ENCODE measurements at places on chromosomes 6 and 20.
A peak's percentile ranks its signal among the peaks of the same experiment; 100 is the strongest.

GRCh38 chr20:46735436-46735835 lies 26.0 kb downstream of the SLC2A10 start:
- no peak for DNase-seq

GRCh38 chr6:156564127-156564806 lies 212.9 kb upstream of the ARID1B start:
- peak; percentile 64 for DNase-seq

GRCh38 chr6:152096863-152097496 lies 289.5 kb downstream of the ESR1 start:
- DNase-seq: no peak

DNA sequence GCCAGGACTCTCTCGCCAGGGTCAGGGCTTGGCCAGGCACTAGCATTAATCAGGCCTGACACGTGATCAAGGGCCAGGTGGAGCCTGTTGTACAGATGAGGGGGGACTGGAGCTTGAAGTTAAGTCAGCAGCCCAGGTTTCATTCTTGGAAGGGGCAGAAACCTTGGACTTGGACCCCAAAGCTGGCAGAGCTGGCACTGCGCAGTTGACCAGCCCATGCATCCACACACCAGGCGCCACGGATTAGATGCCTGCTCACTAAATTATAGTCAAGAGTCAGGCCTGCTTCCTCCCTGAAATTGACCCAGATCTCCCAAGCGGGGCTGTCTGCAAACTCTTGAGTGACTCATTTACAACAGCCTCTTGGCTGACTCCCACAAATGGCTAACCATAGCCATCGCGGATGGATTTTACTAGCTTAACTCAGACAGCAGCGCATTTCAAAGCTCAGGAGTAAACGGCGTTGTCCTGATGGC lies 4.1 kb upstream of the TAF4 start:
- no peak for DNase-seq

DNA sequence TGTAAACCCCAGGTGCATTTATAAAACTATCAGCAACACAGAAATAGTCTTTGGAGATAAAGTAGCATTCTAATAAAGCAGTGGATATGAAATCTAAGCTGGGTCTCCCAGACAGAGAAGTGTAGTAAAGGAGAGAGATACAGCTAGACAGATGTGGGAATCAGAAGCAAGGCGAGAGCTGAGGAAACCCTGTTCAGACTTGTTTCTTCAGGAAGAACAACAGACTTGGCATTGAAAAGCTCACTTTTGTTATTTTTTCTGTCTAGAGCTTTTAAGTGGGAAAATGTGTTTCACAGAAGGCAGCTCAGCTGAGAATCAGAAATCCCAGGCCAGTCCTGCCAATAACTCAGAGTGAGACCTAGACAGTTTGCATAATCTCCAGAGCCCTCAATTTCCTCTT lies 52.9 kb downstream of the SLC35B3 start:
- no peak for DNase-seq

GRCh38 chr20:35432430-35432735 lies 5.6 kb downstream of the GDF5 start:
- DNase-seq: no peak

- no peak for DNase-seq
These were observed 217.9 kb downstream of the TBX18 start for GRCh38 chr6:84546427-84546914.

DNA sequence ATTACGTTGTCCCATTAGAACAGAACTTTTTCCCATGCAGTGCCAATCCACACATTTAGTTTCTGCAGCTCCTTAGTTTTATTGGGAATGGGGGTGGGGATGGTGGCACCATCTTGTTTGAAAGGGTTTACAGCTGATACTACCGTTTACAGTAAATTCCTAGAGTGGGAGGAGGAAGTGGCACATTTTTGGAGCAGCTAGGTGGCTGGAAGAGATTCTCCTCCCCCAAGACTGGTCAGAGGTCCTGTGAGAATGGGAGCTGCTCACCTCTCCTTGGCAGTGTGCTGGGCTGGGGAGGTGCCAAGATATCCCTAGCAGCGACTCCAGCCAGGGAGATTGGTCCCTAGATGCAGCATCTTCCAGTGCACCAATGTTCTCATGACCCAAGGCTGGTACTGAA lies 12.4 kb upstream of the CCN6 start:
- DNase-seq: no peak

GRCh38 chr6:53290537-53291510 lies 57.9 kb downstream of the ELOVL5 start:
- no peak for DNase-seq

DNA sequence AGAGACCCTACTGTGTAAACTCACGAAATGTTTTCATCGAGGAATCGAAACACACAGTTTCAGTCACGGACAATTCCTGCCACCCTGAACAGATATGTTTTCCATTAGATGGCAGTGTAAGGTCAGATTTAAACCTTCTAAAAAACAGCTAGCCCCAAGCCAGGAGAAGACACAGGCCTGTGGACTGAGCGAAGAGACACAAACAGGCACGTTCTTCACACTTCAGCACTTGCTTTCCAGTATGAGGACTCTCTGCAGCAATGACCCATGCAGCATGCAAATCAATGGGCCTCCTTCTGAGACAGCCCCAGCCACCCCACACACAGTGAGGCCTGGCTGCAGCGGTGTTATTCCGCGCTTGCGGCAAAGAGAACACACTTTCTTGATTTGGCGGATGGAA lies 31.9 kb downstream of the HUS1B start:
- no peak for DNase-seq

DNA sequence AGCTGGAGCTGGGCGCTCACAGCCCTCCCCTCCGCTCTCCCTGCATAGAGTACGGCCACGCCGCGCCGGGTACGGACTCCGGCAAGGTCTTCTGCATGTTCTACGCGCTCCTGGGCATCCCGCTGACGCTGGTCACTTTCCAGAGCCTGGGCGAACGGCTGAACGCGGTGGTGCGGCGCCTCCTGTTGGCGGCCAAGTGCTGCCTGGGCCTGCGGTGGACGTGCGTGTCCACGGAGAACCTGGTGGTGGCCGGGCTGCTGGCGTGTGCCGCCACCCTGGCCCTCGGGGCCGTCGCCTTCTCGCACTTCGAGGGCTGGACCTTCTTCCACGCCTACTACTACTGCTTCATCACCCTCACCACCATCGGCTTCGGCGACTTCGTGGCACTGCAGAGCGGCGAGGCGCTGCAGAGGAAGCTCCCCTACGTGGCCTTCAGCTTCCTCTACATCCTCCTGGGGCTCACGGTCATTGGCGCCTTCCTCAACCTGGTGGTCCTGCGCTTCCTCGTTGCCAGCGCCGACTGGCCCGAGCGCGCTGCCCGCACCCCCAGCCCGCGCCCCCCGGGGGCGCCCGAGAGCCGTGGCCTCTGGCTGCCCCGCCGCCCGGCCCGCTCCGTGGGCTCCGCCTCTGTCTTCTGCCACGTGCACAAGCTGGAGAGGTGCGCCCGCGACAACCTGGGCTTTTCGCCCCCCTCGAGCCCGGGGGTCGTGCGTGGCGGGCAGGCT lies 4.6 kb downstream of the KCNK15 start:
- DNase-seq: no peak

DNA sequence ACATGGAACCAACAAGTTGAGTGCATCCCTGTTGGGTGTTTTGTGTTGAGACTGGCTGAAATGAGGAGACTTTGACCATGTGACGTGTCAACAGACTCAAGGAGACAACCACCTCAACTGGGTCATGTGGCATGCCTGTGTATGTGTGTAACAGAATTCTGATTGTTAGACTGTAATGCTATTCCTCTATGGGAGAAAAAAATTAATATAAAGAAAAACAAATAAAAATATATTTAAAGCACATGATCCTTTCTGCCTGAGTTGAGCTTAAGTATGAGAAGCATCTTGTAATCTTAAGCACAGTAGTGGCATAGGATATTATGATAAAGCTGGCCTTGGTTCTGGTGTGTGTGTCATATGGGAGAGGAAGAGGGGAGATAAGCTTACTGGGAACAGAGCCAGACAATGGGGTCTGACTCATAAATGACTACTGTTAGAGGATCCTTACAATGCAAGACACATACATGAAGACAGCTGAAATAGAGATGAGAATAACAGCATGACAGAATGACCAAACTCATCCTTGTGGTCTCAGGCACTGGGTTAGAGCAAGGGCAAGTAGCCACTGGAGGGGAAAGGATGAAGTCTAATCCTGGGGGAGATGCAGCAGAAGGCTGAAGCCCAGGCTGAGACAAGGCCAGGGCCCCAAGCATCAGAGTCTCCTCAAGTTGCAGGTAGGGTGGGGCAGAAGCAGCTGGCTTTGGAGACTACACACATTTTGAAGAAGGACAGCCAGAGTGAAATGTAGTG lies 9.2 kb downstream of the TP53INP2 start:
- DNase-seq: no peak

DNA sequence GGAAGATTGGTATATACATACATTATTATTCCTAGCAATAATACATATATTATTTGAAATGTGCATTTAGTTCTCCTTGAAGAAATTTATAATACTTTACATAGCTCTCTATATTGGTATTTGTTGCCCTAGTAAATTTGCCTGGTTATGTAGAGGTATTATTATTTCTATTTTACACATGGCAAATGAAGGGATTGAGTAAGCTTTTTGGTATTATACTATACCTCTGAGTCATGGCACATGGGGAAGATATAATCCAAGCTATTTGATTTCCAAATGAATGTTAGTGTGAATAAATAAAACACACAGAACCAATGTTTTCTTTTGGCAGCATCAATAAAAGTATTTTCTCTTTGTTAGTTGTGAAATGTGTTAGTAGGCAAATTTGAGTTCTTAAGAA lies 409.6 kb upstream of the SLC35B3 start:
- no peak for DNase-seq

DNA sequence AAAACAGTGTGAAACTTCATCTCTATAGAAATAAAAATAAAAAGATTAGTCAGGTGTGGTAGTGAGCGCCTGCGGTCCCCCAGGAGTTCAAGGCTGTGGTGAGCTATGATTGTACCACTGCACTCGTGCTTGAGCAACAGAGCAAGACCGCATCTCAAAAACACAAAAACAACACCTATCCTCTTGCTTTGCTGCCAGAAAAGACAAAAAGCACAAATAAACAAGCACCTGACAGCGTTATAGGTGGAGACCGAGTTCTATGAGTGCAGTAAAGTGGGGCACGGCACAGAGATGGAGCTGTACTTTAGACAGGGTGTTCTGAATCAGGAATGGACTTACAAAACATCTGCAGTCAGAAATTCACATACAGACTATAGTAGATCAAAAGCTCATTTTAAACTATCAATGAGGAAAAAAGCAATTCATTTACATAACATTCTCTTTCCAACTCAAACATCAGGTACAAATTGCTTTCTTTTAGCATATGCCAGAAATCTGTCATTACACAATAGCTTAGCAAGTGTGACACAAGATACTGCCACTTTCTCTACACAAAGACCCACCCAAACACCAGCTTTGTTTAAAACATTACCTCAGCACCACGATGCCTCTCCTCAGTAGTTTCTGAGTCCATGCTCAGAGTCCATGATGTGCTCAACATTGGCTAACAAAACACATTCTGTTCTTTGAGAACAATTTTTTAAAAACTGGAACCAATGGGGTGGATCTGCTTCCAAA lies 10.1 kb downstream of the EZR start:
- no peak for DNase-seq

DNA sequence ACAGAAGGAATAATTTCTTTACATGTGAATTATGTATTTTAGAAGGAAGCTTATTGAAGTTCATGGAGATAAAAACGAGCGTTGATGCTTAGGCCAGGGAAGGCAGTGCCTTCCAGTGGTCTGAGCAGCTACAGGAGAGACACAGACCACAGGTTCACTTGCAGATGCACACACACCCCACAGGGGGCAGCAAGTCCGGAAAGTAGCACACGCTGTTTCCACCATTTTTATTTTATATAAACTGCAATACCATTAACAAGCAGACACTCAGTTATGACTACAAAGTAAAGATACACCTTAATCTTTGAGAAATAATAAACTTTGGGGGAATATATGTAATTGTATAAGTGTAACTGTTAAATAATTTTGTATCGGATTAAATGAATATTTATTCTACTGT lies 13.5 kb upstream of the DACT2 start:
- DNase-seq: no peak

- peak; percentile 64 for DNase-seq
These were observed 6.4 kb upstream of the SLC12A5 start for GRCh38 chr20:46022411-46023147.

DNA sequence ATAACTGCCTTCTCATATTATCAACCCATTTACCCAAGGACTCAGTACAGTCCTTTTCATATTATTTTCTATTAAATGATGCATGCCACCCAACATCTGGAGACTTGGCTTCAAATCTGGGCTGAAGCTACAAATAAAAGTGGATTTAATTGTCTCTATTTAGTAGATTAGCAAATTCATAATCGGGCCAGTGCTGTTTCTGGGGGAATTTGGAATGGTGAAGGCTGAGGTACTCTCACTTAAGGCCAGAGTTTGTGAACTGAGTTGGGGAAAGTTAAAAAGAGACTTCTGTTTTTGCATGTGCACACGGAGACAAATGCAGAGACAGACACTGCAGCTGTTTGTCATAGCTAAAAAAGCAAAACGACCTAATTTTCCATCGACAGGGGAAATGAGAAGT lies 100.9 kb downstream of the PFDN4 start:
- no peak for DNase-seq

DNA sequence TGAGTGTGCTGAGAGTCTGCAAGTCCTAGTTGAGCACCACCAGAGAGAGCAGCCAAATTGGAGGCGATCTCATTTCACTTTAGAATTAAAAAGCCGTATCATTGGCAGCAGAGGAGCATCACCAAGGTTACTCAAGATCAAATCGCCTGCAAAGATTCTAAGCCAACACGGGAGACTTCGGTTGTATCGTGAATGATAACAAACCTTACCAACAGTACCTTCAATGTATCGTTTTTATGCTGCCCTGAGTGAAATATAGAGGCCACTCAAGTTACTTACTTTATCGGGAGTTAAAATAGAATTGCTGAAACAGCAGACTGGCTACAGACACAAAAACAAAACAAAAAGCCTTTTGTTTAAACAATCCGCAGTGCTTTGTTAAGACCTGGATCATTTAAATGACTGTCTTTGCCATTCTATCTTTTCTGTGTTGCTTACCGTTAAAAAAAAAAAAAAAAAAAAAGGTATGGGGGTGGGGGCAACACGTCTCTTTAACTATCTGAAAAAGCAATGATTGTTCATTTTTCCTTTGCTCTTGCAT lies 14.2 kb downstream of the NHSL1 start:
- DNase-seq: no peak

All from stimulated activated CD8-positive, alpha-beta memory T cell treated with anti-CD3 and anti-CD28 coated beads, Interleukin-4, amount 100 ng/mL, for 24 hours (primary cell).